RPMI7951 (cell line): ENCODE measurements at places on chromosomes 6 and 20.

DNA sequence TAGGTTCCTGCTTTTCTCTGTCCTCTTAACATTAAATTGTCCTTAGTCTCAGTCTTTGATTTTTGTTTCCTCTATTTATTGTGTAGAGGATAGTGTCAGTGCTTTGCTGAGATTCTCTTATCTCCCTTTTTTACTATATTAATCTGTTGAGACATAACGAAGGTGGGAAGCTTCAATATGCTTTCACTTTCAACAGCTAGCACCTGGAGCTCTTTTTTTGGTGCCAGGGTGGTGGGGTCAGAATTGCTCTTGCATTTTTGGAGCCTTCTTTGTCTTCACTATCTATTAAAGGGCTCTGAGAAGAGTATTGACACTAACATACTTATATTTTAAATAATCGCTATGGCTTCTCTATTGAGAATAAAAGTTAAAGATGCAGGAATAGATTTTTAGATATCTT lies 97.1 kb upstream of the EPHA7 start:
- no peak for DNase-seq

- DNase-seq: no peak
Observed at GRCh38 chr6:86888301-86888700, 49.0 kb upstream of the HTR1E start.

DNA sequence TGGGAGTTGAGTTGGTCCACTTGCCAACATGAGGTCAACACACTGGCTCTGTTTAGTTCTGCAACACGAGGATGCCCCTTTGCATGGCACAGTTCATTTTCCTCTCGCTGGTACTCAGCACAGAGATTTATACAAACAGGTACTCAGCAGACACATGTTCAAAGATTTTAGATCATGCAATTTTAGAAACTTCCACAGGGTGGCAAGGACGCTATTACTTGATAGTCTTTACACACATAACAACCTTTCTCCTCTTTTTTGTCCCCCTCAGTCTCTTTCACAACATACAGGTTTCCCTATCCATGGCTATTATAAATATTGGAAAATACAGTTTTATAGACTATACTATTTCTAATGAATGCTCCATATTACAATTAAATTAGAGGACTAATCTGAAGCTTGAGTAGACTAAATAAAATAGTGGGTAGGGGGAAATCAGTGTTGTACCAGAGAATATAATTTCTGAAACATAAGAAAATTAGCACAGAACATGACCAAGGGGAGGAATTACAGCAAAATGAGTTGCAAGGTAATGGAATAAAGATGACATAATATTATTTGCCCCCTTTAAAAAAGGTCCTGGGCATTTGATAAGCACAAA lies 331.8 kb upstream of the BTBD3 start:
- DNase-seq: peak; percentile 6

DNA sequence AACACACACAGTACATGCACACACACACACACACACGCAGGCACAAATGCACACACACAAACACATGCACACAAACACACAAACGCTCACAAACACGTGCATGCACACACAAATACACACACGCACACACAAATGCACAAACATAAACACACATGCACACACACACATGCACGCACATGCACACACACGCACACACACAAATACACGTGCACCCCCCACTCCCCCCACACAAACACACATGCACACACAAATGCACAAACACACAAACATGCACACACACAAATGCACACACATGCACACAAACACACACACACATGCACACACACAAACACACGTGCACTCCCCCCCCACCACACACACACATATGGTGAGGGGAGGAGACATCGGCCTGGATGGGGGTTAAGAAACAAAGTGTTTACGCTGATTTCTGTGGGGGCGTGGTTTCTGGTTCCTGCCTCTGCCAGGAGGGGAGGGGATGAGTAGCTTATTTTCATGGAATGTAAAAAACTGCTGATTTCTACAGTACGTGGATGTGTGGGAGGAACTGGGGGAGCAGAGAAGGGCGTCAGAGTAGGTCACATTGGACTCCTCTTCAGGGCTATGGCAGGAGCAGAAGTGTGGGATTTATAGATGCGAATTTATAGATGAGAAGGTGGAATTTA lies 607.2 kb downstream of the QKI start:
- DNase-seq: peak; percentile 22

DNA sequence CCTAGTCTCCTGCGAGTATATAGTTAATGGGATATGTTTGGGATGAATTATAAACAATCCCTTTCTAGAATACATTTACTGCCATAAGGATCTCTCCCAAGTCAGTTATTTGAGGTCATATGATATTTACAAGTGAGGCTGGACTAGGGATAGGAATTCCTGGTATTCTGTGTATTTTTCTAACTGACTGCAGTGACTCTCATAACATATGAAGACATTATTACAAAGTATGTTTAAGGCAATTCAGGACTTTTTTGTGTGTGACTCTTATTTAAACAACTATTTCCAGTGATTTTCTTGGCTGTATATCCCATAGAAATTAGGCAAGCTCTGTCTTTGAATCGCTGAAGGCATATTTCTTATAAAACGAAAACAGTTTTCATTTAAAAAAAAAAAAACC lies 18.4 kb upstream of the TNFAIP3 start:
- no peak for DNase-seq

- DNase-seq: no peak
Observed at GRCh38 chr6:162849269-162849668, 121.5 kb downstream of the PACRG start.

GRCh38 chr6:113893866-113894265 lies 36.7 kb downstream of the MARCKS start:
- DNase-seq: peak; percentile 68

DNA sequence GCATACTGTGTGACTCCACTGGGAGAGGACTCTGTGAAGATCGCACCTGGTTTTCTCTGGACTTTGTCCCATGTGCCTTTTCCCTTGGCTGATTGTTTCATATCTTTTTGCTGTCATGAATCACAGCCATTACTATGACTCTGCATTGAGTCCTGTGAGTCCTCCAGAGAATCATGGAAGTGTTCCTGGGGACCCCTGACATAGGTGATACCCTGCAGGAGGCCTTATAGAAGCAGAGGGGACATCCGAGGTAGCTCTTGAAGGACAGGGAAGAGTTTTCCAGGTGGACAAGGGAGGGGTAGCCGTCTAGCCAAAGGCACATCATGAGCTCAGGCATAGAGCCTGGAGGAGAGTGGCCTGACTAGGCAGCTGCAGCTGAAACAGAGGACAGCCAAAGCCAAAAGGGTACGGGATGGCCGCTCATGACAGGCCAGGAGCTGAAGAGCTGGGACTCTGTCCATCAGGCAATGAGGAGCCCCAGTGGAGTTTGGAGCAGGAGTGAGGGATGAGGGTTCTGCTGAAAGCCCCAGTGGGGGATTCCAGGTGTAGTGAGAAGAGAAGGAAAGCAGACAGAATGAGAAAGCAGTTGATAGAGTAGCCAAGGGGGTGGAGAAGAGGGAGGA lies 86.6 kb upstream of the TOX2 start:
- no peak for DNase-seq

DNA sequence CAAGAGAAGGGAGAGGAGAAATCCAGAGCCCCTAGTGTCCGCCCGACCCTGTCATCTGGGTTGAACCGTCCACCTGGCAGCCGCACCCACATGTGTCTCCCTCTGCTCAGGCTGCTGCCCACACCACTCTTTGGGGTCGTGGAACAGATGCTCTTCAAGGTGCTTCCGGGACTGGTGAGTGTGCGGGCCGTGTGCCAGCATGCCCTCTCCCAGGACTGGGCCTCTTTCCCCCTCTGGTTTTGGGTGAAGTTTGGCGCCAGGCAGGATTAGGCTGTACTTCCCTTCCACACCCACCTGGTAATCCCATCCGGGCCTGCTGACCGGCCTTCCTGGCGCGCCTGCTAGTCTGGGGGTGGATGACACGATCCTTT lies 7.9 kb downstream of the BPIFB3 start:
- no peak for DNase-seq

GRCh38 chr6:136566007-136566487 lies 15.8 kb upstream of the MAP7 start:
- DNase-seq: no peak

DNA sequence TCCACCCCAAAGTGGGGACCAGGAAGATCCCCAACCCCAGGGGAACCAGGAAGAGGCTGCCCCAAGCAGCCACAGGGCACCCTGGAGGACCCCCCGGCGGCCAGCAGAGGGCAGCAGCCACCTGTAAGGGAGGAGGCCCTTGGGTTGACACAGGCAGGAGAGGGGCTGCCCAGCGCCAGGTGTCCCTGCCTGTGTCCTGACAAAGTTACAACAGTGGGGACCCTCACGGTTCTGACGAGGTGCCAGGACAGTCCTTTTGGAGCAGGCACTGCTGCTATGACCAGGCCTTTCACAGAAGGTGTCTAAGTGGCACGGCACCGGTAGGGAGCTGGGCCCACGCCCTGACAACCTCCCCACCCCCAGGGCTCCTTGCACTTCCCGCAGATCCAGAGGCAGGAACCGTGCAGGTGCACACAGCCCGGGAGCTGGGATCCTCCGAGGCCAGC lies 176.7 kb downstream of the BMP7 start:
- peak; percentile 60 for DNase-seq

DNA sequence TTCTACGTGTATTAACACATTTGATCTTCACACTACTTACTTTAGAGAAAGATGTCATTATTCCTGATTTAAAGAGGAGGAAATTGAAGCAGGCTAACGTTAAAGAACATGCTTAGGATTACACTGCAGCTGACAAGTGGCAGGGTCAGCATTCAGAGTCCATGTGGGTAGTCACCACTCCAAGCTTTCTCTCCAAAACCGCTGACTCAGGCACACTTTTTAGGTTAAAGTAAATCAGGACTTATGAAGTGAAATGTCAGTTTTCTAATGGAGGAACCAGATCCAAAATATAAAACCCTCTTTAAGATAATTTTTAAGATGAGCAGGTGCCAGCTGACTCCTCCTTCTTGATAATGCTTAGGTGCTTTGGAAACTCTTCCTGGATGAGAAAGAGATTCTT lies 75.4 kb downstream of the HTR1E start:
- DNase-seq: no peak

GRCh38 chr20:32560482-32560988 lies 24.6 kb downstream of the NOL4L start:
- DNase-seq: no peak

DNA sequence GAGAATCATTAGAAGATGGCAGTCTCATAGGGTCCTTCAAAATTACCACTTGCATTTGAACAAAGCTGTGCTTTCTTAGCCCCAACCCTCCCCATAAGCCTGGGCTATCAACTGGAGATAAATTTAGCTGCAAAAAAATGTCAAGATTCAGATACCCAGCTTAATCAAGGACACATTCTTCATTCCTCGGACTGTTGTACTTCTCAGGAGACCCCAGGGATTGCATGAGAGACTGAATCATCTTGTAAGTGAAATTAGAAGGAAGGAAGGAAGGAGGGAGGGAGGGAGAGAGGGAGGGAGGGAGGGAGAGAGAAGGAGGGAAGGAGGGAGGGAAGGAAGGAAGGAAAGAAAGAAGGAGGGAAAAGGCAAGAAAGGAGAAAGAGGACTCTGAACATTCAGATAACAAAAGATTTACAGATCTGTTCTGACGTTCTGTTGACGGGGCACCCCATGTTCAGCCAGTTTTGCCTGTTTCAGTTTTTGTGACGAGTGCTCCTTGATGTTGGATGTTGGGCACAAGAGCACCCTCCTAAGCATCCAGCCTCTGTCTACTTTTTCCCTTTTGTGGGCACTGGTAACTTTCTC lies 498.7 kb downstream of the PREX1 start:
- DNase-seq: no peak

GRCh38 chr6:77290798-77291197 lies 172.5 kb downstream of the HTR1B start:
- DNase-seq: peak; percentile 7
